ENCODE measurements at places on chromosomes 11 and 22.

DNA sequence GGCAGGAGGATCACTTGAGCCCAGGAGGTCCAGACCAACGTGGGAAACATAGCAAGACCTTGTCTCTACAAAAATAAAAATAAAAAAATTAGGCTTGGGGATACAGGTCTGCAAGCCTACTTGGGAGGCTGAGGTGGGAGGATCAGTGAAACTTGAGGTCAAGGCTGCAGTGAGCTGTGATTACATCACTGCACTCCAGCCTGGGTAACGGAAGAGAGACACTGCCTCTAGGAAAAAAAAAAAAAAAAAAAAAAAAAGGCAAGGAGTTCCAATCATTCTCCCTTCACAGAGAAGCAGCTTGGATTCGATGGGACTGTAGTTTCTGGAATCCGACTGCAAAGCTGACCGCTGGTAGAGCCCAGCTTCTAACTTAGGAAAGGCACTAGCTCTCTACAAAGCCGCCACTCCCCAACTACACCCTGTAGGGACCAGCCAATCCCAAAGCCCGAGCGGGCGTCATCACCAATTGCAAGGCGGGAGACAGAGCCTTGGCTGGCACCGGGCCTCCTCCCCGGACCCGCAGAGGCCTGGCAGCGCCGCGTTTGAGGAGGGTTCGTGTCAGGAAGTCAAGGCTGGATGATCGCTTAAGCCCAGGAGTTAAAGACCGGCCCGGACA lies 716 bp upstream of the DDB2 start:
- peak; percentile 82 for DNase-seq

DNA sequence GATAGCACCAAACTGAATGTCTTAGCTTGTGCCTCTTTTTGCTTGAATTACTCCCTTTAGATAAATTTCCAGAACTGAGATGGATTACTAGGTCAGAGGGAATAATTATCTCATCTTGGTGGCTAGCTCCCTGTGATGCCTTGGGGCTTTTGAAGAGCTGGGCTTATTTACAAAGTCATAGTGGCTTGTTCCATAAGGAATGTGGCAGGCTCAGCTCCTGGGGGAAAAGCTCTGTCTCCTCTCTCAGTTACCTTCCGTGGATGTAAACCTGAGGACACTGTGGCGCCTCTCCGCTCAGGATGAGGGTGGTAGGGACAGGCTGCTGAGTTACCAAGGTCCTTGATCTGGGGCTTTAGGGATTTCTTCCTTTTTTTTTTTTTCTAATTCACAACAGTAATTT lies 121.7 kb downstream of the PARVA start:
- no peak for DNase-seq

DNA sequence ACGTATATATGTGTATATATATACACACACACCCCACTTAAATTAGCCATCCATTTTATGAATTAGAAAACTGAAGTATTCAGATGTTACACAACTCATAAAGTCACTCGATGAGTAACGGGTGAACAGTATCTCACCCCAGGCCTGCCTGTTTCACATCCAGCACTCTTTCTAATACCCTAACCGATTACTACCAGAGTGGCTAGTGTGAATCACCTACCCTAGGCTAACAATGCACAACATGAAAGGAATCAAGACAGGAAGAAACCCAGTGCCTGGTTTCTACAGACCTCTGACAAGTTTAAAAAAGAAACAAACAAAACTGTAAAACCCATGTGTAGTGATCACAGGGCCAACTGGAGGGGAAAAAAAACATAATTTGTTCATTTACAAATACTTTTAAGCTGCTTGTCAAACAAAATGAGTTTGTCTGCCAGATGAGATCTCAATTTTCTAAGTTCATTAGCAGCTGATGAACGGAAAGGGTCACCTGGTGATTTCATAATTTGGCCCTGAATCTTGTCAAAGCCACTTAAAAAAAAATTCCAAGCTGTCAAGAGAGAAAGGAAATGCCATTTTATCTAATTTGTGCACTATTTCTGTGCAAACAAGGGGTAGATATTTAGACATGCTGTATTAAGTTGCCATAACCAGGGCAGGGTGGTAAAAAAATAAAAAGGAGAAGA lies 134.8 kb downstream of the LARGE1 start:
- no peak for DNase-seq

DNA sequence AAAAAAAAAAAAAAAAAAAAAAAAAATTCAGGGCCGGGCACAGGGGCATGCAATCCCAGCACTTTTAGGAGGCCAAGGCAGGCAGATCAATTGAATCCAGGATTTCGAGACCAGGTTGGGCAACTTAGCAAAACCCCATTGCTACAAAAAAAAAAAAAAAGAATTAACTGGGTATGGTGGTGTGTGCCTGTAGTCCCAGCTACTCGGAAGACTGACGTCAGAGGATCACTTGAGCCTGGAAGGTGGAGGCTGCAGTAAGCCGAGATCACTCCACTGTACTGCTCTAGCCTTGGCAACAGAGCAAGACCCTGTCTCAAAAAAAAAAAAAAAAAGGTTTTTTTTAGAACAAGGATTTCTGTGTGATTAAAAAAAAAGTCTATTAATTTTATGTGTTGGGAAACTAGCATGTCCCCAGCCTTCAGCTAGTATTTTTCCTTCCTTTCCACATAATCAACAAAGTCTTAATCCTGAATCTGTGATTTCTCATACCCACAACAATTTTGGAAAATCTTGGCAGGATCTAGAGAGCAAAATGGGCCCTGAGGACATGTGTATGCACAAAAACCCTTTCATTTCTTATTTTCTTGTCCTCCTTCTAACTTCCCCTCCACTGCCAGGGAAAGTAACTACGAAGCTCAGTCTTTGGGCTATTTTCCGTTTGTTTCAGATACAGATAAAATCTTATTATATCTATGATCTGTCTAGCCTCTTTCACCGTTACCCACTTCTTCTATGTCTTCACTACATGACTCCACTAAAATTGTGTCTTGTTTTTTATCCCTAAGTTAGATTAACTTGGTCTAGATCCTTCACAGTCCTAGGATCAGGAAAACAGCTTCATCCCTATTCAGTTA lies 5.7 kb upstream of the AMBRA1 start:
- DNase-seq, result no peak

DNA sequence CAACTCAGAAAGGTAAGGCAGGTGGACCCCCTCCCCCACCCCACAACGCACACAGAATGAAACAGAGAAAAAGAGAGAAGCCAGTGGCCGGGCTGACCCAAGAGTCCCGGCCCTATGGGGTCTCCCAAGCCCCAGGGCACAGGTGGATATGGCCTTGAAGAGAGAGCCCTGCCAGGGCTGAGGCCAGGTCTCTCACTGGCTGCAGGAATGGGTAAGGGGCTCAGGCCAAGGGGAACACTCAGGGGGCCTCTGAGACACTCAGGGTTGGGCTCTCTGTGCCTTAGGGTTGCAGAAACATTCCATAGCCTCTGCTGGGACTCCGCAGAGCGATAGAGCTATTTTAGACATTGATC lies 98.0 kb downstream of the PDE2A start:
- DNase-seq, result no peak

- no peak for DNase-seq
These were observed 526 bp downstream of the TPST2 start for GRCh38 chr22:26589367-26589844.

- peak; percentile 9 for DNase-seq
These were observed 994.0 kb upstream of the FAT3 start for GRCh38 chr11:91230647-91231046.

DNA sequence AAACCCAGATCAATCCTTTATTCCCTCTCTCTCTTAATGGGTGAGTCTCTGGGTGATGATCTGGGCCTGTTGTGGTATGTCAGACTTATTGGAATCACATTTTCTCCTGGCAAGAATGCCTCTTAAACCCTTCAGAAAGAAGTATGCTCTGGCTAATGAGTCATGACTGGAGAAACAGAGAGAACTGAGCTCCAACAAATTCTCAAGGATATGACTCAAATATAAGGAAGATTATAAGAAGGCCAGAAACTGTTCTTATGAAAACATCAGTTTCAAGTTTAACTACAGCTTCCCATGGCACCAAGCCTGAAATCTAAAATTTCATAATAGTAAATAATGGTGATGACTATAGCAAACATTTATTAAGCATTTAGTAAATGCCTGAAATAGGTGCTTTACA lies 83.9 kb downstream of the OR5AK2 start:
- DNase-seq, result no peak

- no peak for DNase-seq
These were observed 12.8 kb downstream of the FBXO3 start for GRCh38 chr11:33761471-33761870.

DNA sequence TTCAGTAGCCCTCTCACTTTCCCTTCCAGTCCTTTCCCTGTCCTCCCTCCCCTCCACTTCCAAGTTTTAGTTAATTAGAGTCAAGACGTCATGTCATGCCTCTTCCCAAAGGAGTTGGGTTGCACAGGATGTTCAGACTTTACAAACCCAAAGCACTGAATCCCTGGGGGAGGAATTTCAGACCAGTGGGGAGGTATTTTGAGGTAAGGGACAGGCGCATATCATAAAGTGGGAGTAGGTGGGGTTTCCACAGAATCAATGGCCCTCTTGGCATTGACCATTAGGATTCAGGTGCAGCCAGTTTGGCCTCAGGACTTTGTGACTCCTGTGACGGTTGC lies 733 bp upstream of the ACP2 start:
- no peak for DNase-seq

GRCh38 chr11:13902523-13902922 lies 60.0 kb upstream of the SPON1 start:
- DNase-seq, result no peak

- DNase-seq, result no peak
These were observed 2.6 kb downstream of the TBC1D10A start for GRCh38 chr22:30324014-30324730.

- DNase-seq, result no peak
These were observed 119.2 kb downstream of the DSCAML1 start for GRCh38 chr11:117677729-117678310.

DNA sequence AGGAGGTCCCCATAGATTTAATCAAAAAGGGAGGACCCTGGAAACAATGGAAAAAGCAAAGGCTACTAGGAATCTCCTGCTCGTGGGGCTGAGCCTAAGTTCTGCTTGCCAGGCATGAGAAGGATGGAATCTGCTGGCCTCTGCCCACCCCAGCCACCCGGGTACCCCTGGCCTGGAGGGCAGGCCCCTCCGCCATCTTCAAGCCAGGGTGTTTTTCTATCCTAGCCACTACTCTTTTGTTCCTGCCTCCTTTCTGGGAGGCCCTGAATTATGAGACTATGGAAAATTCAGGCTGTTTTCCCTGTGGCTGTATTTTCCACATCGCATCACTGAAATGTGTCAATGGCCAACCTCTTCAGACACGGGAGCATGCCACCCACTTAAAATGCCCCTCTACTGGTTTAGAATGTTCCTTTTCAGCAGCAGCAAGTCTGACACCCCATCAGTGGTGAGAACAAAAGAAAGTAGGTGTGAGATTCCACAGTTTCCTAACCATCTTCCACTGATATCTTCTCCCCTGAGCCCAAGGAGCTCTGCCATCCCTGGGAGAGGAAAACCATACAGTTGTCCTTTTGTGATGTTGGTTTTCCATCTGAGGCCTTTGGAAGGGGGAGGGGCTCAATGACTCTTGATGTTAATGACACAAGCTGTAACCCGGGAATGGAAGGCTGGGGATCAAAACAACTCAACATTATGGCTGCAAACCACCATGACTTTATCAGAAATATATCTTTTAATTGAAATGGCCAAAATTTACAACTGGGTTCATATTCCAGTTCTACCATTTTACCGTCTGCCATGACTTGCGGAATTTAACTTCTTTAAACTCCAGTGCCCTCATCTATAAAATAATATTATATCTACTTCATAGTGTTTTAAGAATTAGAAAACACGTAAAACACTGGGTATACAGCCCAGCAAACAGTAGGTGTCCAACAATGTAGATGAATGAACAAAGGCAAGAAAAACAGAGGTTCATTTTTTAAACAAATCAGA lies 22.2 kb downstream of the DKK3 start:
- DNase-seq, result no peak

DNA sequence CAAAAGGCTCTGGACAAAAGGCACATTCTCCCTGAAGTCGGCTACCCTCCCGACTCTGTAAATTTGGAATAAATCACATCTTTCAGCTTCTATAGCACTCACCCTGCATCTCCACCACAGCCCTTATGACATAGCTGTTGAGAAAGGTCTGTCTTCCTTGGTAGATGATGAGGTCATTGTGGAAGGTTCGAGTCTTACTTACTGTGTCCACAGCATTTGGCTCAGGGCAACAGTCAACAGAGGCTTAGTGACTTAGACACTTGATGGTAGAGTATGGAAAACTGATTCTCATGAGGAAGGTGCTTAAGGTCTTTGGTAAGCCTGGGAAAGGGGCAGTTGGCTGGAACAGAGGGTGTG lies 45.6 kb downstream of the PTPRJ start:
- DNase-seq, result no peak

DNA sequence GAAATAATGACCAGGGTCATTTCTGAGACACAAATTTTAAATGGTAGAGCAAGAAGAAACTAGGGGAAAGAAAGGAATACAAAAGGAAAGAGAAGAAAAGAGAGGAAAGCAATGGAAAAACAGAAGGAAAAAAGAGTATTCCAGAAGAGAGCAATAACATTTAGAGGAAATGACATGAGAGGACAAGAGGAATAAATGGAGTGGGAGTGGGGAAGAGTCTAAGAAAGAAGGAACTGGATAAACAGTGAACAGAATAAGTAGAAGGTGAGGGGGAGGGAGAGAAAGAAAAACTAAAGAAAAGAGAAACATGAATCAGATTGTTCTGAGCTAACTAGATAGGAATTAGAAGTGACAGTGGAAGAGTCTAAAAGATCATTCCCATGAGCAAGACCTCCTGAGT lies 28.4 kb downstream of the PRDM10 start:
- no peak for DNase-seq

DNA sequence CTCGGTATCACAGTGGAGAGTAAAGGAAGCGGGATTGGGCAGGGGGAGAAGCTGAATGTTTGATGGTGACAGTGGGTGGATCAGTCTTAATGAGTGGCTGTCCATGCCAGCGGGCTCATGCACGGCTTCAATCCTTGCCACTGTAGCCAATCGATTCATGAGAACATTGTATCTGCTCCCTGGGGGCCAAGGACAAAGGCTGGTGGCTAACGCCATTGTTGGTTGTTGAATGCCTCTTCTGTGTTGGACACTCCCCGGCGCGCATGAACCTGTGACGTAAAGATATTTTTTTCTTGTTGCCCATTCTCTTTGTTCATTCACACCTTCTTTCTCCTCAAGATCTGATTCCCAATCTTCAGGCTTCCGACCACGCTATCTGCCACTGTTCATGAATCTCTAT lies 20.9 kb upstream of the ATXN10 start:
- DNase-seq, result no peak

GRCh38 chr11:85755285-85755684 lies 55.7 kb downstream of the SYTL2 start:
- DNase-seq, result no peak

DNA sequence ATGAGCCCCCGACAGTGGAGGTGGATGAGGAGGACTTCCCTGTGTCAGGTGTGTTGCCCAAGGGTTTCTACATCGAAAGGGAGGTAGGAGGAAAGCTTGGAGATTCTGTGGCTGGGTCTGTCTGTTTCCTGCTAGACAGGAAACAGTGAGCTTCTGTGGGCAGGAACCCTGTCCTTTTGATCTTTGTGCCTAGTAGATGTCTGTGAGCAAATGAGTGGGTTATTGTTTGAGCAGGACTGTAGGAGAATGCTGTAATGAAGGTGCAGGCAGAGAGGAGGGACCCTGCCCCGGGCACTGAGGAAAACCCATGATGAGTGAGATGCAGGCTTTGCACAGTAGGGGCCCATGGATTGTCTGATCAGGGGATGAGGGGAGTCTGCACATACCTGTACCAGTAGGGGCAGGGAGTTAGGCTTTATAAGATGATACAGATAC lies 14.0 kb downstream of the USP35 start:
- DNase-seq, result no peak

- no peak for DNase-seq
These were observed 21.2 kb downstream of the MUC5AC start for GRCh38 chr11:1178906-1179305.

- DNase-seq, result peak; percentile 23
These were observed 38.1 kb upstream of the ADA2 start for GRCh38 chr22:17257121-17258001.

All from NCI-H187 (cell line).